ENCODE measurements at places on chromosomes 2 and 18.
A peak's percentile ranks its signal among the peaks of the same experiment; 100 is the strongest.

- DNase-seq = peak; percentile 57
Measured at GRCh38 chr2:148813603-148814065, 61.4 kb upstream of the KIF5C start.

GRCh38 chr2:235447210-235447609 lies 46.6 kb upstream of the AGAP1 start:
- DNase-seq = no peak

GRCh38 chr2:19847486-19847885 lies 54.3 kb downstream of the TTC32 start:
- no peak for DNase-seq

DNA sequence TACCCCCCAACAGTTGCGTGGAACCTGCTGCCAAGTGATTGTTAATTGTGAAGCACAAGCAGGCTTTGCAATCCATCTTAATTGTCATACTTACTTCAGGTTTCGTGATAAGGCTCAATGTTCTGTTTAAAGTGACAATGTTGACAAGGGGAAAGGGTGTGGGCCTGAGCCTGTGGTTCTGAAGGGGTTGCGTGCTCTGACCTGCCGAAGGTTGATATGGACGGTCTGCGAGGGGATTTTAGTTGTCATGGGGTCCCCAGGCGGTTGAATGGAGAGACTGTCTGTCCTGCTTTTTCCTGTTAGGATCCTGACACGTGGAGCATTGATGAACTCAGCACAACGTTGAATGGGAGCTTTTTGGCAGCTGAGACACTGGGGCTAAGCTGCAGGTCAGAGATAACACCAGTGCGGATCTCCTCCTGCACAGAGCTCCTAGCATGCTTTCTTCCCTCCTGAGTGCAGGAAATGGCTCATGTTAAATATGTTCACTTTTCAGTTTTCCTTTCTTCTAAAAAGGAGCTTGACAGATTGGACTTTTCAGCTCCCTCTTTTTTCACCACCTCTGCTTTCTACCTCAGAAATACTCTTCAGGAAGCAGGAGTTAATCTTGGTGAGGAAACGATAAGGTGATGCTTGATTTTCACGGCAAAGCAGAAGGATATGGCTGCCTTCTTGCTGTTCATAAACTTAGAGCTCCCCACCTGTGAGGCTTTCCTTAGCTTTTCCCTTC lies 62.9 kb upstream of the ZEB2 start:
- no peak for DNase-seq

GRCh38 chr2:18719978-18720775 lies 130.8 kb upstream of the NT5C1B start:
- DNase-seq = no peak

DNA sequence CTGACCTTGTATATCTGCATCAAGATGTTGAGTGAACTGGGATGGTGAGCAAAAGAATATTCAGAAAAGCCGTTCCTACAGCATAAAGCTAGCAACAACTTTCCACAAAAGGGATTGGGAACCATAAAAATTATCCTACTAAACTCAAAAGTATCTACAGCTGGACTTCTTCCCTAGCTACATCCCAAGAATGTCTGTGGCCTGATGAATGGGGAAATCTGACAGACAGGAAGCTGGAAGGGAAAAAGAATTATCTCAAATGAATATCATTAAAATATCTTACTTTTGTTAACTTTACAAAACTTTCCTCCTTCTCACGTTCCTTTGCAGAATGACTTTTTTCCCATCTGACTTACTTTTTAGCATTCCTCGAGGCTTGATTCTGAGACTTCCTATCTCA lies 150.9 kb downstream of the PDE11A start:
- no peak for DNase-seq

DNA sequence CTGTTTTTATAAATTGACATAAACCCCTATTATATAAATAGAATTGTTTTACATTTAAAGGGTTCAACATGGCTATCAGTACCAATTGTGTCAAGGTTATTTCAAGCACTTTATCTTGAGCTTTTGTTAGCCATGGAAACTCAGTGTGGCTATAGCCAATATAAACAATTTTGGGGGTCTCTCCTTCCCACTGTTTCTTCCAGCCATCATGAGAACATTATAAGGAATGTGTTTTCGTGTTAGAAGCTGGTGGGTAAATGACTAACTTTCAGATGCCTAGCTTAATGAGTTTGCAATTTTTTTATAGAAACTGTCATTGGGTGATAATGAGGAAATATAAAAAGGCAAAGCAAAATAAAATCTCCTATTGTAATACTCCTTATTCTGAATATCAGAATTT lies 153.5 kb upstream of the FOSL2 start:
- DNase-seq = no peak

- DNase-seq = no peak
Measured at GRCh38 chr2:130728007-130728454, 839 bp upstream of the GPR148 start.

DNA sequence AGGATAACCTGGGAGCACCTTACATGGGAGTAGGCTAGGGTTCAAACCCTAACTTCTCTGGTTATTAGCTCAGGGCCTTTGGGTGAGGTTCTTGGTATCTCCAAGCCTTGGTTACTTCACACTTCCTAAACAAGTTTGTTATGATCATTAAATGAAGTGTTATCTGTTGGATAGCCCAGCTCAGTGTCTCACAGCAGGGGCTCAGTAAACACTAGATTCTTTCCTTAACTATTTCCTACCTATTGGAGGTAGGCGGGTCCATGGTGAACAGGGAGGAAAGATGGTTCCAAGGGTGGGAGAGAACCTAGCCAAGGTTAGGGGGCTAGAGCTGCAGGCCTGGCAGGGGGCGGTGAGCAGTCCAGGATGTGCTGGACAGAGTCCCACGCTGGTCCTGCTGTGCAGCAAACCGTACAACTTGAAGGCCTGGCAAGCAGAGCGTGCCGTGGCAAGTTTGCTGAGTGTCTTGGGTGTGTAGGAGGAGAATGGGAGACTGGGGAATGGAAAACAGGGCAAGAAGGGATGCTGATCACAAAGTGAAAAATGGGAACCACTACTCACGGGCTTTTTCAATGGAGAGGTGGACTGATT lies 259.1 kb downstream of the PRKCE start:
- DNase-seq = no peak

GRCh38 chr2:226671141-226671676 lies 128.4 kb downstream of the IRS1 start:
- no peak for DNase-seq

- no peak for DNase-seq
Measured at GRCh38 chr2:135803278-135803677, 33.7 kb downstream of the LCT start.

DNA sequence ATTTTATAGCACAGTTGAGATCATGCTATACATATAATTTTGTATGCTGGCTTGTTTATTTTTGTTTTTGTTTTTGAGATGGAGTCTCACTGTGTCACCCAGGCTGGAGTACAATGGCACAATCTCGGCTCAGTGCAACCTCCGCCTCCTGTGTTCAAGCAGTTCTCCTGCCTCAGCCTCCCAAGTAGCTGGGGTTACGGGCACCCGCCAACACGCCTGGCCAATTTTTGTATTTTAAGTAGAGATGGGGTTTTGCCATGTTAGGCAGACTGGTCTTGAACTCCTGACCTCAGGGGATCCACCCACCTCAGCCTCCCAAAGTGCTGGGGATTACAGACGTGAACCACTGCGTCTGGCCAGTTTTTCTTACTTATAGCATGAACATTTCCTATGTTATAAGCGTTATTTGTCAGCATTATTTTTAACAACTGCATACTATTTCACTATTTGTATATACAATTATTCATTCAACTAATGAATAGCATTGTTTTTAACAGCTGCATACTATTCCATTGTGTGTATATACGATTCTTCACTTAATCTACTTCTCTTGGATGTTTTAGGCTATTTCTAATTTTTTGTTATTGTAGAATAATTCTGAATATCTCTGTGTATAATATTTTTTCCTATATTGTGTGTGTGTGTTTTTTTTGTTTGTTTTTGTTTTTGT lies 3.5 kb downstream of the EHD3 start:
- DNase-seq = no peak

DNA sequence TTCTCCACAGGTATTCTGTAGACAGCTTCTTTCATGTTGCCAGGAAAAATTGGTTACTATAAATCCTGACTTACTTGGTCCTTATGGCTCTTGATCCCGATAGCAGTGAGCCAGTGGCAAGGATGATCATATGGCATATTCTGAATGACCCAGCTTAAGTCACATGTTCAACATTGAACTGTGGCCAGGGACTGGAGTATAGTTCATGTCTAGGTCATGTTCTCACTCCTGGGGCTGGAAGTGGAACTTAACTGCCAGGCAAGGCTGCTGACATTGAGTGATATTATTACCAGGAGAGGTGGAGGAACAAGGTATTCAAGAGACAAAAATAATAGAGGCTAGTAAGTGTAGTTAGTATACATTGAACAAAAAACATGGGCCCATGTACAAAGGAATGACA lies 26.2 kb downstream of the R3HDM1 start:
- DNase-seq = no peak

DNA sequence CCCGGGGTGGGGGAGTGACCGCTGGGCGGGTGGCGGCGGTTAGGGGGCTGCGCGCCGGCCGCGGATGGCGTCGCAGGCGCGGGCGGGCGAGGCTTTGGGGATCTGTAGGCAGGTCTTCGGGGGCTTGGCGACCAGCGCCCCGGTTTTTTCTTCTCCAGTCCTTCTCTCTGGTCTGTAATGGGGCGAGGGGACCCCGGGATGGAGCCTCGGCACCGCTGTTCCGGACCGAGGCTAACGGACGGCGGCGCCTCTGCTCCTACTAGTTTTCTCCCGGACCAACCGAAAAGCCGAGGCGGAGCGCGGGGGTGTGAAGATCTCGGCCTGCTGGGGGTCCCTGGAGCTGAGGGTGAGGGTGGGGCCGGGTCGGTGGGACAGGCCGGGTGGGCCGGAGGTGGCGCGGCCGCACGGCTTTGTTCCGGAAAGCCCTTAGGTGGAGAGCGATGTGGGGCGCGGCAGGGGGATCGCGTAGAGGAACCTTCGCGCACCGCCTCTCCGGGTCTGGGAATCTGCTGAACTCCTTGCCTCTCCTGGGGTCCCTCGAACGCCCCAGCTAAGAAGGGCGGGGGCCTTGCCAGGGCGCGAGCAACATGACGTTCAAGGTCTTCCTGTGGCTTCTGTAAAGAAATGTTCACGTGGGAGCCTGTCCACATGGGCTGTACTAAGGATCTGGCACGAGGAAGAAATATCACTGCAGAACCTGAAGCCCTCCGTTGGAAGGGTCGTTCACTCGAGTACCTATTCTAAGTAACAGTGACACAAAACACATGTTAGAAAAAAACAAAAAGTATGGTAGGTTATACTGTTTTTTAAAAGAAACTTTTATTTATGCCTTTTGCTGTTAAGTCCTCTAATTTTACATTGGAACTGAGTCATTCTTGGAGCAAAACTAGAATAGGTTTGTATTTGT lies 861 bp downstream of the SLC39A10 start:
- peak; percentile 52 for DNase-seq

DNA sequence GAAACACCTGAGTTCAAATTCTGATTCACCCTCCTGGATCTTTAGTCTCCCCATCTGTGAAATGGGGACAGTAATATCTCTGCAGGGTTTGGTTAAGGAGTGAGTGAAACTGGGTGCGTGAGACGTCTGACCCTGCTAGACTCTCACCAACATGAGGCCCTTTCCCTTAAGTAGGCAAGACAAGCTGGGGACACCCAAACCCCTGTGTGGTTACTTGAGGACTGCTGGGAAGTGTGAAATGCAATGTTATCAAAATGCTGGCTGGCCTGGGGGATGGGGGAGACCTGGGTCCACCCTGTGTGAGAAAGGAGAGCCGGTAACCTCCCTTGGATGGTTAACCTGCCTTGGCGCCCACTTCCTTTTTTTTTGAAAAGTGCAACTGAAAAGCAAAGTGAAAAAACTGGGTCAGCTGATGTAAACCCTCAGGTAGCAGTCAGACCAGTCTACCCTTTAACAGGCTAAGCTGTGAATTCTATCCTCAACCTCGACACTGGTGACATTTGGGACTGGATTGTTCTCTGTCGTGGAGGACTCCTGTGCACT lies 82.3 kb downstream of the INPP5D start:
- DNase-seq = no peak

- no peak for DNase-seq
Measured at GRCh38 chr2:171957061-171957460, 34.8 kb downstream of the HAT1 start.

- DNase-seq = no peak
Measured at GRCh38 chr2:128197059-128197458, 106.1 kb downstream of the UGGT1 start.

All from activated CD8-positive, alpha-beta memory T cell treated with anti-CD3 and anti-CD28 coated beads for 48 hours (primary cell).